ENCODE measurements at places on chromosomes 5 and 9. TPM values are rescaled to one million over a fixed set of nuclear protein-coding genes. Genes with fewer than 3 reads are reported as not detected.

GRCh38 chr9:36772449-36773403 is 200.0 kb downstream of the MELK start:
- peaks cover 27% of the 10 kb centered on the region for H3K27me3 ChIP-seq
- no peaks in the 10 kb centered on the region for H3K36me3 ChIP-seq
- no peak overlapping the region for H3K27ac ChIP-seq
- H3K4me3 ChIP-seq: no peak overlapping the region
- no peak for DNase-seq

DNA sequence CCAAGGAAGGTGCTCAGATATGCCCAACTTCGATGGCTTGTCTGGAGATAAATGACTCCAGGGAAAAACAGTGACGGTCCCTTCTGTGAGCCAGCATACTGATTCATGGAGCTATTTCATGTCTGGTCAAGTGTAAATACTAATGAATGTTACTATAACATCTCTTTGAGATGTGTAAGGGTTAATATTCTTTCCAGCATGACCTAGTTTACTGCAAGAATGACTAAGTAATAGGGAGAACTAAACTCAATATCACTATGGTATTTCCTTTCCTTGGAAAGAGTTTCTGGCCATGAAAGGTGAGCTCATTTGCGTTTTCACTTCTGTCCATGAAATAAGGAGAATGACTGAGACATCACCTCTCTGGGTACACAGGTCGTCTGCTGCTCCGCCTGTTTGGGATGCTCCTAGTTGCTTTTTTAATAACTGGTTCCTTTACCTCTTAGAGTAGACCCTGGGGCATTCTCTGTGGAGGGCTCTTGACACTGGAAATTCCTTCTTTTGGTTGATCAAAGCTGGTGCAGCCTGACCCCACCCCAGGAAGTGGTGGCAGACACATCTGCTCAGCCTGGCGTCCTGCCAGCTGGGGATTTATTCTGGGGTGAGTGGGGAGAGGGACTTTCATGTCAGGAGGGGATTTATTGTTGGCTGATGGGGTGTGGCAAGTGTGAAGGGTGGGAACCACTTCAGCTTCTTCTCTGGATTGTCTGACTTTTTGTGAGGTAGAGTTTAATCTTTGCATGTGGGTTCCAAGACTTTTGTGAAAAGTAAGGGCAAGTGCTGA is 250.0 kb upstream of the MPDZ start:
- peaks cover 23% of the 10 kb centered on the region for H3K27me3 ChIP-seq
- H3K27ac ChIP-seq: no peak overlapping the region
- no peaks in the 10 kb centered on the region for H3K36me3 ChIP-seq
- DNase-seq: no peak

DNA sequence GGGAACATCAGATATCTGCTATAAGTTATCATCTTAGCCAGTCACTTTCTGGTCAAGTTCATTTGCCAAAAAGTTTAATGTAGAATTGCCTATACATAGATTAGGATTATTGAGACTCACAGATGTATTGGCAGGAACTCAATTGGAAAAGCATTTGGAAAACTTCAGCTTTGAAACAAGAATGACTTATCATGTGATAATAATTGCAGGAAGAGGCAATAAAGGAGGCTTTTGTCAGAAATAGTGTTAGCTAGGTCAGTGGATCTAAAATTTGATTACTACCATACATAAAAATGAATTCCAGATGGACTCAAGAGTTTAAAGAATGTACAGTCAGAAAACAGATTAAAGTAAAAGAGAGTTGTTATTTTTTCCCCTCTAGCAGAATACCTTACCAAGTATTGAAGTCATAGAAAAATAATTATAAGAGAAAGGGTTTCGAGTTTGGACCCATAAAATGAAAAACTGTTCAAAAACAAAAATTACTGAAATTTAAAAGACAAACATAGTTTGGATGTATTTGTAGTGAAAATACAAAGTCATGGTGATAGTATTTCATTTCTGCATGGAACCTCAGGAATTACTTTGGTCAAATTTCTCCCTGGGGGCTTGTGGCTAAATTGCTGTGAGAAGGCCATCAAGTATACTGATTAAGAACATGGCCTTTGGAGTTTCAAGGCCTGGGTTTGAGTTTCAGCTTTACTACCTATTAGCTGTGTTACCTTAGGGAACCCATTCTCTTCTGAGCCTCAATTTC is 159.9 kb downstream of the TMEM38B start:
- H3K4me1 ChIP-seq: peaks cover 45% of the 10 kb centered on the region
- H3K27ac ChIP-seq: peak overlapping the region; percentile 56
- no peaks in the 10 kb centered on the region for H3K36me3 ChIP-seq
- H3K4me3 ChIP-seq: no peak overlapping the region

Gene GLRA1
- total RNA-seq: not detected

- H3K4me1 ChIP-seq: peaks cover 13% of the 10 kb centered on the region
- H3K27ac ChIP-seq: peak overlapping the region; percentile 37
- H3K27me3 ChIP-seq: no peaks in the 10 kb centered on the region
- H3K4me3 ChIP-seq: no peak overlapping the region
- peaks cover 8% of the 10 kb centered on the region for H3K36me3 ChIP-seq
Observed at GRCh38 chr5:150058480-150059126, 27.8 kb downstream of the CSF1R start.

- peaks cover 13% of the 10 kb centered on the region for H3K4me1 ChIP-seq
- H3K27me3 ChIP-seq: no peaks in the 10 kb centered on the region
- H3K4me3 ChIP-seq: no peak overlapping the region
Observed at GRCh38 chr5:172748341-172748843, 22.6 kb downstream of the DUSP1 start.

GRCh38 chr9:99075246-99075912 is 29.5 kb upstream of the TGFBR1 start:
- H3K4me1 ChIP-seq: peaks cover 50% of the 10 kb centered on the region
- H3K36me3 ChIP-seq: no peaks in the 10 kb centered on the region
- peak overlapping the region; percentile 49 for H3K27ac ChIP-seq
- DNase-seq: no peak

Gene NUTM2G
- total RNA-seq: not detected

Gene STOM
- 51.0 TPM for total RNA-seq

Gene TYRP1
- not detected for total RNA-seq

- DNase-seq: no peak
- H3K27me3 ChIP-seq: no peaks in the 10 kb centered on the region
- peaks cover 32% of the 10 kb centered on the region for H3K4me1 ChIP-seq
- peaks cover 17% of the 10 kb centered on the region for H3K36me3 ChIP-seq
- no peak overlapping the region for H3K4me3 ChIP-seq
- H3K27ac ChIP-seq: no peak overlapping the region
Observed at GRCh38 chr5:95925378-95925744, 36.3 kb downstream of the ELL2 start.

DNA sequence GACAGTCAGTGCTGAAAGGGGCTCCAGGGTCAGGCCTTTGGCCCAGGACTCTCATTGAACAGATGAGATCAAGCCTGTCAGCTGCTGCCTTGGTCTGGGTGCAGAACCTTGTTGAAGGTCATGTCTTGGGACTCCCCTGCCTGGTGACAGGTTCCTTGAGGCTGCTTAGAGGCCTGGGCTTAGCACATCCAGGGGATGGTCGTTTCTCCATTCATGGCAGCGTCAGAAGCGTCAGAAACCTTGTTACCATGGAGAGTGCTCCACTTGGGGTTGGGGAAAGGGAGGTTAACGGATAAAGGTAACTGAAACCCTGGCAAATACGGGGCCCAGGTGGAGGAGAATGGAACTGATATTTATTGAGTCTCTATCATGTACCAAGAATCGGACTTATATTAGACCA is 8.8 kb downstream of the ARPC5L start:
- H3K27ac ChIP-seq: peak overlapping the region; percentile 77
- H3K4me3 ChIP-seq: peak overlapping the region; percentile 91
- H3K36me3 ChIP-seq: peaks cover 5% of the 10 kb centered on the region
- peaks cover 30% of the 10 kb centered on the region for H3K4me1 ChIP-seq

Gene OBP2B
- not detected for total RNA-seq

Gene TEX10
- 22.5 TPM for total RNA-seq

GRCh38 chr5:145979270-145980223 is 43.2 kb downstream of the SH3RF2 start:
- H3K27me3 ChIP-seq: no peaks in the 10 kb centered on the region
- H3K36me3 ChIP-seq: no peaks in the 10 kb centered on the region
- no peak overlapping the region for H3K27ac ChIP-seq
- peaks cover 30% of the 10 kb centered on the region for H3K4me1 ChIP-seq
- no peak overlapping the region for H3K4me3 ChIP-seq
- DNase-seq: no peak

DNA sequence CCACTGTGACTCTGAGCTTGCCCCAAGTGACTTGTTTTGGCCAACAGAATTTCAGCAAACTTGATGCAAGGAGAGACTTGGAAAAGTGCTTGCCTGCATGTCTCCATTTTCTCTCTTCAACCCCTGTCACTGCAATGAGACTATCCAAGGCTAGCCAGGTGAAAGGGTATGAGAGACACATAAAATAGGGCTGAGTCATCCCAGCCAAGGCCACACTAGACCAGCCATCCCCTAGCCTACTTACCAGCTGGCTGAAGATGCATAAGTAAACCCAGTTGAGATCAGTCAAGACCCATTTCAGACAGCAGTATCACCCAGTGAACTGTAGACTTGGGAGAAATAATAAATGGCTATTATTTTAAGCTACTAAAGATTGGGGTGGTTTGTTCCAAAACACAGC is 52.9 kb upstream of the VLDLR start:
- no peak overlapping the region for H3K4me3 ChIP-seq
- no peaks in the 10 kb centered on the region for H3K27me3 ChIP-seq
- DNase-seq: no peak

Gene CDKN2B-AS1
- total RNA-seq: 5.2 TPM

DNA sequence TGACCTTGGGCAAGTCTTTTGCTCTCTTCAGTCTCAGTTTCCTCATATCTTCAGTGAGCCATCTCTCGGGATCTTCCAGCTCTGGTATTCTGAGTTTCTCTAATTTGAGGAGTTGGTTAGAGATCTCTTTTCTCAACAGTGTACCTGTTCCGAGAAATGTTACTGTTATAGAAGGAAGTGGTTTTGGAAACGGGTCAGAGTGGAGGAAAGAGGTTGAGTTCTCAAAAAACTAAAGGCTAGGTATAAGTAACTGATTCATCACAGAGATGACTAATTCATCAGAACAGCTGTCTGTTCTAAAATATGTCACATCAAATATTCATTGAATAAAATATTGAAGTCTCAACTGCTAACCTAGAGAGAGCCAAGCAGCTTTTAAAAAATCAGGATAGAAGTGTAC is 106.6 kb downstream of the PALM2AKAP2 start:
- H3K27me3 ChIP-seq: no peaks in the 10 kb centered on the region
- peaks cover 11% of the 10 kb centered on the region for H3K36me3 ChIP-seq
- H3K4me1 ChIP-seq: peaks cover 50% of the 10 kb centered on the region
- no peak for DNase-seq

- no peak overlapping the region for H3K27ac ChIP-seq
- no peak overlapping the region for H3K4me3 ChIP-seq
- peaks cover 4% of the 10 kb centered on the region for H3K4me1 ChIP-seq
- DNase-seq: no peak
- H3K36me3 ChIP-seq: peaks cover 15% of the 10 kb centered on the region
Observed at GRCh38 chr9:78261403-78262001, 25.6 kb downstream of the CEP78 start.

GRCh38 chr9:114087721-114088120 is 9.6 kb upstream of the AMBP start:
- no peak overlapping the region for H3K27ac ChIP-seq
- H3K4me3 ChIP-seq: no peak overlapping the region
- peaks cover 8% of the 10 kb centered on the region for H3K27me3 ChIP-seq

- H3K27me3 ChIP-seq: no peaks in the 10 kb centered on the region
- H3K27ac ChIP-seq: no peak overlapping the region
- no peaks in the 10 kb centered on the region for H3K4me1 ChIP-seq
- no peak overlapping the region for H3K4me3 ChIP-seq
- DNase-seq: no peak
Observed at GRCh38 chr5:26492906-26493459, 545.4 kb downstream of the CDH9 start.

Gene CTSV
- 0.21 TPM for total RNA-seq

GRCh38 chr9:97717866-97718265 is 20.7 kb upstream of the XPA start:
- no peaks in the 10 kb centered on the region for H3K36me3 ChIP-seq
- H3K27me3 ChIP-seq: peaks cover 29% of the 10 kb centered on the region
- peaks cover 8% of the 10 kb centered on the region for H3K4me1 ChIP-seq
- no peak overlapping the region for H3K27ac ChIP-seq
- H3K4me3 ChIP-seq: no peak overlapping the region
